ENCODE measurements at places on chromosomes 5 and 9.

DNA sequence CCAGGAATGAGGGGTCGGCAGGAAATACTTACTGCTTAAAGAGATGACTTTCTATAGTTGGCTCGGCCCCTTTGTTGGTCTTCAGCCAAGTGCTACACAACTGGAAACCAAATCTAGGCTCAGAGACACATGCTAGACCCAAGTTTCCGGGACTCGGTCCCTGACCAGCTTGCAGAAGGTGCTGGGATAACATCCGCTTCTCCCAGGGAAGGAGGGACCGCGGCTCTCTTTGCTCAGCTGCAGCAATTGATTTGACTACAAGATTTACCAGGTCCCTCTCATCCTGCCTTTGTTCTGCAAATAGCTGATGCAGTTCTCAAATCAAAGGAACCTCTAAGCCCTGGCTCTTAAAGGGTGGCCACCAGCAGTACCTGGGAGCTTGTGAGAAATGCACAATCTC lies 314.7 kb downstream of the MLLT3 start:
- no peak for DNase-seq

DNA sequence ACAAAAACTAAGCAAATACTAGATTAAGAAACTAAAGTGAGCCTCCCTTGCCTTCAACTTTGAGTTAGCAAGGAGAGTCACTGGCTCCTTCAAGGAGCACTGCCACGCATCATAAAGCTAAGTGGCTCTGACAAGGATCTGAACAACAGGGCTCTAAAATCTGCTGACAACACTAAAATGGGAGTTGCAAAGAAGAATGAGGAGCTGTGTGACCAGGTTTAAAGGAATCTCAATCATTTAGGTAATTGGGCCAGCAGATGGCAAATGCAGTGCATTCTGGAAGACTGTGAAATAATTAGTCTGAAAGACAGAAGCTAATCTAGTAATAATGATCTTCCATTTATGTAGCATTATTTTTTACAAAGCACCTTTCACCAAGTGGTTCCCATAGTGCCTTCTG lies 297.0 kb upstream of the TAS2R1 start:
- DNase-seq = peak; percentile 72

GRCh38 chr5:172049226-172049796 lies 42.9 kb upstream of the FBXW11 start:
- no peak for DNase-seq

- DNase-seq = no peak
These were observed 47.2 kb downstream of the SYK start for GRCh38 chr9:90848866-90849265.

- DNase-seq = no peak
These were observed 2.3 kb downstream of the KCNMB1 start for GRCh38 chr5:170386743-170387395.

DNA sequence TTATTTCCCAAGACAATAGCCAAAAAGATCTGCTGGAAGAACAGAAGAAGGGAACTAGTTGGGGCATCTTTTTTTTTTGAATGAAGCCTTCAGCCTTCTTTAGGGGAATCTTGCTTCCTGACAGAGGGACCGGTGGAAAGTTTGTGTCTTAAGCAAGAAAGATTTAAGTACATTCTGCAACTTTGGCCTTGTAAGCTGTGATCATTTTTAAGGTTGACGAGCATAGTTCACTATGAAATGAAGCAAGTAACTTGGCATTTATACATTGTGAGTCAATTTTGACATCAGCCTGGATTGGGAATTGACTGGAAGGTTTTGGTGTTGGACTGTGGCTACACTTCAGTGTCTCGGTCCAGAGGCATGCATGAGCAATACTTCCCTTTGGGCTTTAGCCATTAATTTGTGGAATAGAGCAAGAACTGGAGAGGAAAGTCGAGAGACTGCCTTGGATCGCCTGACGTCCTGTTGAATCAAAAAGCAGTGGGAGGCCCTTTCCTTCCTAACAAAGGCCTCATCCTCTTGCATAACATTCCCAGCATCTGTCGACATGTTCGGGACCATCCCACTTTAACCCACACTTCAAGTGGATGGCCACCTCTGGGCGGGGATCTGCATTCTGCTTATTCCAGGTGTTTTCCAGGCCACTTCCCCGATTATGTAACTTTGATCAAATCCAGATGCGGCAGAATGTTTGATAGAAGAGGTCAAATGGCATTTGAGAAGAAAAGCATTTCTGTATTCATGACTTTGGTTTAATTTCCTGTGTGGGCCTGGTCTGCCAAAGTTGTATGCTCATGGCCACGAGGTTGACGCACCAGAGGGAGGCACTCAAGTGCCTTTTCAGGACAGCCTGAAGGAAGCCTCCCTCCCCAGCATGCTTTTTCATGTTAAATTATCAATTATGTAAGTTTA lies 12.5 kb downstream of the ABL1 start:
- DNase-seq = peak; percentile 89

GRCh38 chr5:173497685-173498084 lies 118.8 kb downstream of the BOD1 start:
- DNase-seq = no peak

- peak; percentile 57 for DNase-seq
These were observed 10.5 kb upstream of the AHRR start for GRCh38 chr5:310941-311434.

GRCh38 chr9:35730486-35730854 lies 1.5 kb downstream of the TLN1 start:
- DNase-seq = no peak

DNA sequence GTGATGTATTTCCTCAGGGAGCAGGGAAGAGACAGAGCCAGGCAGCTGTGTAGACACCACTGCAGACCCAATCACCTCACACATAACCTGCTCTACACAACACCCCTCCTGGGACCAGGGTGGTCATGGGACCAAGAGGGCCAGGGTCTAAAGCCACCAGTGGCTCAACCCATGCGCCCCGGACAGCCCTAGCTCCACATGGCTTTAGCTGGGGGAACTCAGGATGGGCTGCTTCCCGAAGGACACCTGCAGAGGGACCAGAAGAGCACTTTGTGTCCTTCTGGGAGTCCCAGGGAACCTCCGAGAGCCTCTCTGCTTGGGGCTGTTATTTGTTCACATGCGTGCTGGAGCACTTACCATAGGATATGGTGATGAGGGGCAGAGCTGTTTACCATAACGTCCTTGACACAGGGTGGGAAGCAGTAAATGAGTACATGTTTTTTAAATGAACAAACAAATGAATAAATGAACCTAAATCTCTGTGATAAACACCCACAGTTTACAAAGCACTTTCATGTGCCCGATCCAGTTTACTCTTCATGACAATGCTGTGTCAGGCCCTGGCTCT lies 12.3 kb downstream of the SEPTIN8 start:
- no peak for DNase-seq

GRCh38 chr5:123755653-123756317 lies 243.8 kb downstream of the CSNK1G3 start:
- DNase-seq = peak; percentile 25

- no peak for DNase-seq
These were observed 40.6 kb downstream of the ADCY2 start for GRCh38 chr5:7436521-7436920.

- DNase-seq = no peak
These were observed 51.5 kb downstream of the MLLT3 start for GRCh38 chr9:20570756-20571155.

GRCh38 chr9:133477992-133478850 lies 678 bp downstream of the SLC2A6 start:
- peak; percentile 26 for DNase-seq

DNA sequence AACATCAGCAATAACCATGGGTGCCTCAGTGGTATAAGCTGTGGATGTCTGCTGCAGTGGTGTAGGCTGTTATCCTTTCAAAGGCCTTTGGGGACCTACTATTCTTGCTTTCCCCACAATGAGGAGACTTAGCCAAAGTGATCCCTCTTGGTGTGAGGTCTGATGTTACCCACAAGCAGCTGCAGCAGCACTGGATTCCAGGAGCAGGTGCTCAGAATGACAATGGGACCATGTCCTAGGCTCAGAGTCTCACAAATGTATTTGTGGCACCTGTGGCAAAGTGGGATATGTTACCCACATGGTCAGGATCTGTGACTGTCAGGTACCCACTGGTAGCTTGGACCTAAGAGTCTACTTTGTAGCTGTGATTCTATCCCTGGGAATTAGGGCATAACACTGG lies 70.4 kb downstream of the RNF130 start:
- DNase-seq = no peak

GRCh38 chr9:93479726-93480125 lies 26.3 kb upstream of the FAM120AOS start:
- DNase-seq = no peak

DNA sequence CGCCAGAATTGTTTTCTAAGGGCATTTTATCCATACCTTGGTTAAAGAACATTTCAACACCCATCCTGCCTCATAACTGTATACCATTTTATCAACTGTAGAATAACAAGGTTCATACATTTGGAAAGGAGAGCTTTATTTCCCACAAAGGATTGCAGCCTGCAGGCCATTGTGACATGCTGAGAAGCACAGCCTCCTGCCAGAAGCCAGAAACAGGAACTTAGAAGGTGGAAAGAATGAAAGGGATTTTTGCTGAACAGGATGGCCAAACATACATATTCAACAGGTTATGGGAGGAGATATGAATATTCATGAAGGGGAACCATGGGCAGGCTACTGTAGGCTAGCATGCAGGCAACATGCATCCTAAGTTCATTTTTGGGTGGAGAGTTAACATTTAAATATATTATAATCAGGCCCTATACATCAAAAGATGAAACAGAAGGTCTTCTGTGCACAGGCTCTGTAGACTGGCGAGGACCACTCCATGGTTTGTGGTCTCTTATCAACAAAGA lies 59.9 kb upstream of the DIRAS2 start:
- DNase-seq = no peak

GRCh38 chr5:139733698-139734538 lies 61.7 kb upstream of the PSD2 start:
- no peak for DNase-seq

GRCh38 chr9:76817489-76817888 lies 53.3 kb downstream of the PCA3 start:
- DNase-seq = peak; percentile 46

DNA sequence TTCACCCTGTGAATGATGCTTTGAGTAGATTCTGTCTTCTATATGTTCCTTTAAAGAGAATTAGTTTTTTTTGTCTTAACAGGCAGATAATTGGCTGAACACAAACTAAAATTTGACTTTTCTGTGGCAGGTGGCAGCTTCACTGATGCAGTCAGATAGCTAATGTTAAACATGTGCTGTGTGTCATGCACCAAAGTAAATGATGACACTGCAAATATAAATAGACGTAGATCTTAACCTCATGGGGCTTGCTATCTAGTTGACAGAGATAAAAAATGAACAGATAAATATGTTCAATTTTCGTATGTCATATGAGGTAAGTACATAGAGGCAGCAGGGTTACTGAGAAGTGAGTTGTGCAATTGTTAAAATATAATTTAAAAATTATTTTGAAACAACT lies 82.7 kb downstream of the PARP8 start:
- DNase-seq = no peak

DNA sequence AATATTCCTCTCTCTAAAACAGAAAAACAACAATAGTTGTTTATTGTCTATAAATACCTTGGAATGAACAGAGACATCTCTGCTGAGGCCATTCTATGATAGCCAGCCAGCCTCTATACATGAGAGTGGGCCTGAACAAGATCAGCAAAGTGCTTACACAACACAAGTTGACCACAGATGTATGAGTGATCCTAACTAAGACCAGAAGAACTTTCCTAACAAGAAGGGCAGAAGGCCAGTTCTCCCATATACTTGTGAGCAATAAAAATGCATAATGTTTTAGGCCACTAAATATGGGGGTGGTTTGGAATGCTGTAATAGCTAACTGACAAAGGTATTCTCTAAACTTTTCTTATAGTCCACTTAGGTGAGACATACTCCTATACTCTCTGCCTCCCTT lies 345.7 kb downstream of the SPATA31D1 start:
- peak; percentile 13 for DNase-seq

GRCh38 chr9:16708656-16709435 lies 161.6 kb downstream of the BNC2 start:
- DNase-seq = peak; percentile 42

GRCh38 chr5:58358501-58359178 lies 101.2 kb downstream of the PLK2 start:
- DNase-seq = no peak

DNA sequence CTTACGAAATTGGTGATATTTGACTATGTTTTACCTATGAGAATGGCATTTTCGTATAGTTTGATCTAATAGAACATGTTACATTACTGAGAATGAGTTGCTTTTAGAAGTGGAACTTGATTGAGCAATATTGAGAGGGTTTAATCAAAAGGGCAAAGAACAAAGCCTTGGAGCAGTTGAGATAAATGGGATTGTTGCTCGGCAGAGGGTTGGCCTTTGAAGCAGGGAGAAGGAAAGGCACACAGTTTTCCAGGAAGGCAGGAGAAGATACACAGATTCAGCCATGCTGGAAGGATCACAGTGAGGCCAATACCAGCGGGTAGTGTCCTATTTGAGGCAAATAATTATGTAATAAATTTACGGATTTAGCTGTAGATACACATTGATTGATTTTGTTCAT lies 19.5 kb downstream of the MAN2A1 start:
- DNase-seq = no peak

GRCh38 chr9:111525056-111525977 lies at the start of gene ZNF483:
ZNF483 (plus strand) TSS chr9:111525179; CDS start chr9:111527396, 2,217 bp downstream.
- peak; percentile 48 for DNase-seq

DNA sequence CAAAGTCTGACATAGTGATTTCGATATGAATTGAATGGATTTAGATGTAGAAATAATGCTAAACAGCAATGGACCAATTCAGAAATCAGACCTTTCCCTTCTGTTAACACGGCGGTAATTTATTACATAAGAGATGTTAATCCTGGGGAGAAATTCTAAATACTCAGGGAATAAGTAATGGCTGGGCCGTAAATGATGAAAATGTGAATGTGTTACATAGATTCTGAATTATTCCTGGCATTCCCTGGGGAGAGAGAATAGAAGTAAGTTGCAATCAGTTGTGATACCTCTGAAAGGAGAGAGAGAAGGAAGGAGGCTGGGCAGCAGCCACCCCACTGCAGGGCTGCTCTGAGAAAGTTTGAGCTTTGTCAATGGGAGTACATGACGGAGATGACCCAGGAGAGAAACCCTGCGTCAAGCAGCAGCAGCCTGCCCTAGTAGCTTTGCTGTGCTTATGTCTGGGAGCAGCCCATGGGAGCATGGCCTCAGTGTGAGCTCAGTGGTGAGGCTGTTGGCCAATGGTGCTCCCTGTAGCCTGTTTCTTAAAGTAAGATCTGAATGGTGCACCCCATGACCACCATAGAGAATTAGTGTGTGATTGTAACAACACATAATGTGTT lies 420.1 kb downstream of the MTRR start:
- no peak for DNase-seq

DNA sequence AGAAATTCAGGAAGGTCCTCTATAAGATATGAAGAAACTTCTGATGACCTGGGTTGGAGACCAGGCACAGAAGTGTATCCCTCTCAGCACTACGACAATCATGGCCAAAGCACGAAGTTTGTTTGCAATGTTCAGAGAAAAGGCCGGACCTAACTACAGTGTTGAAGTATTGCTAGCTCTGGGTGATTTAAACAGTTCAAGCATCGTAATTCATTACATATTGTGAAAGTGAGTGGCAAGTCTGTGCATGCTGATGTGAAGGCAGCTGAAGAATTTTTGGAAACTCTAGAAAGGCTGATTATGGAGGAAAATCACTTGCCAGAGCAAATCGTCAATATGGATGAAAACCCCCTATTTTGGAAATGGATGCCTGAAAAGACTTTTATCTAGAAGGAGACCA lies 67.2 kb upstream of the PANK3 start:
- DNase-seq = no peak
